H1 (cell line): ENCODE measurements at places on chromosomes 7 and 10. TPM values are rescaled to one million over a fixed set of nuclear protein-coding genes. Genes with fewer than 3 reads are reported as not detected.

DNA sequence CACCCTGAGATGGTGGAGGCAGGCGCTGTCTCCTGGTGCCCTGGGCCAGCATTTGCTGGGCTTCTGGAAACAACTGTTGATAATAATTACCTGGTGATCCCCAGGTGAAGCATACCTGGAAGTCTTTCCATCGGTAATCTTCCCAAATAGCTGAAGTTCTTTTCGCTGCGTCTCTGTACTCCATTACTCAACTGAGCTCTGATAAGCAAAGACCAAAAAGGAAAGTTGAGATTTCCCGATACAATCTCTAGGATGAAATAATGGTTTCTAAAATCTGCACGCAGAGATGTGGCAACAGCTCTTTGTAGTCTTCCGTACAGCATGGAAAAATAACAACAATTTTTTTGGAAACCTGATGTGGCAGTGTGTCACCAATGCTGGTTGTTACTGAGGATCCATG is 226.5 kb downstream of the GATA3 start:
- no peaks in the 10 kb centered on the region for H3K27me3 ChIP-seq
- no peak overlapping the region for H3K27ac ChIP-seq
- H3K4me1 ChIP-seq, result no peaks in the 10 kb centered on the region
- no peak overlapping the region for H3K4me3 ChIP-seq
- H3K36me3 ChIP-seq, result no peaks in the 10 kb centered on the region

- no peak overlapping the region for H3K4me3 ChIP-seq
- no peak overlapping the region for H3K27ac ChIP-seq
- DNase-seq, result no peak
- H3K27me3 ChIP-seq, result no peaks in the 10 kb centered on the region
- no peaks in the 10 kb centered on the region for H3K4me1 ChIP-seq
- H3K36me3 ChIP-seq, result no peaks in the 10 kb centered on the region
Observed at GRCh38 chr7:158161194-158161593, 426.4 kb downstream of the PTPRN2 start.

ZNF862 gene
- polyA plus RNA-seq, result 1.8 and 2.8 TPM in 2 replicates

DNA sequence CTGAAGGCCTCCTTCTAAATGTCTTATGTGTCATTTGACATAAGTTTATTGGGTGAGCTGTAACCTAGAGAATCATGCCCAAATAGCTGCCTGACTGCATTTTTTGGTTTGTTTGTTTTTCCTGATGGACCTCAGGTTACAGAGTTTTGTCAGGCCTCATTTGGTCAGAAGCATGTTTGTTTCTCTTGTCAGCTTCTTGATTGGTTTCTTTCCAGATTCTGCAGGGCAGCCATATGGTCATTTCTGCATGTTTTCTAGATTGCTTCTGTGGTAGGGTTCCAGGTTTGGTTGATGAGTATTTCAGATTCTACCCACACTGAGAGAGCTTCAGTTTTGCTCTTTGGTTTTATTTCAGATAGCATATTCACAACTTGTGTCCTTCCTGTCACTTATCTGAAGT is 28.0 kb downstream of the GLCCI1 start:
- no peak overlapping the region for H3K27ac ChIP-seq
- DNase-seq, result no peak
- no peaks in the 10 kb centered on the region for H3K36me3 ChIP-seq
- no peaks in the 10 kb centered on the region for H3K27me3 ChIP-seq
- H3K4me3 ChIP-seq, result no peak overlapping the region
- no peaks in the 10 kb centered on the region for H3K4me1 ChIP-seq

ABCC2 gene
- 0.44 and 0.74 TPM in 2 replicates for polyA plus RNA-seq

OR6B1 gene
- polyA plus RNA-seq, result not detected in 2 replicates

- H3K27ac ChIP-seq, result no peak overlapping the region
- H3K4me1 ChIP-seq, result no peaks in the 10 kb centered on the region
- H3K27me3 ChIP-seq, result no peaks in the 10 kb centered on the region
- no peaks in the 10 kb centered on the region for H3K36me3 ChIP-seq
- no peak for DNase-seq
- no peak overlapping the region for H3K4me3 ChIP-seq
Observed at GRCh38 chr10:51137756-51138529, 63.7 kb downstream of the PRKG1 start.

SPDYE6 gene
- polyA plus RNA-seq, result not detected in 2 replicates

GRCh38 chr7:39339591-39339990 is 226.6 kb upstream of the YAE1 start:
- 0 out of 2 replicates have a peak, but pooled peaks cover 3% of the 10 kb centered on the region for H3K4me1 ChIP-seq
- no peaks in the 10 kb centered on the region for H3K27me3 ChIP-seq
- DNase-seq, result no peak
- no peak overlapping the region for H3K4me3 ChIP-seq
- H3K27ac ChIP-seq, result no peak overlapping the region
- H3K36me3 ChIP-seq, result no peaks in the 10 kb centered on the region

BCCIP gene
- 16.6 and 33.9 TPM in 2 replicates for polyA plus RNA-seq

DNA sequence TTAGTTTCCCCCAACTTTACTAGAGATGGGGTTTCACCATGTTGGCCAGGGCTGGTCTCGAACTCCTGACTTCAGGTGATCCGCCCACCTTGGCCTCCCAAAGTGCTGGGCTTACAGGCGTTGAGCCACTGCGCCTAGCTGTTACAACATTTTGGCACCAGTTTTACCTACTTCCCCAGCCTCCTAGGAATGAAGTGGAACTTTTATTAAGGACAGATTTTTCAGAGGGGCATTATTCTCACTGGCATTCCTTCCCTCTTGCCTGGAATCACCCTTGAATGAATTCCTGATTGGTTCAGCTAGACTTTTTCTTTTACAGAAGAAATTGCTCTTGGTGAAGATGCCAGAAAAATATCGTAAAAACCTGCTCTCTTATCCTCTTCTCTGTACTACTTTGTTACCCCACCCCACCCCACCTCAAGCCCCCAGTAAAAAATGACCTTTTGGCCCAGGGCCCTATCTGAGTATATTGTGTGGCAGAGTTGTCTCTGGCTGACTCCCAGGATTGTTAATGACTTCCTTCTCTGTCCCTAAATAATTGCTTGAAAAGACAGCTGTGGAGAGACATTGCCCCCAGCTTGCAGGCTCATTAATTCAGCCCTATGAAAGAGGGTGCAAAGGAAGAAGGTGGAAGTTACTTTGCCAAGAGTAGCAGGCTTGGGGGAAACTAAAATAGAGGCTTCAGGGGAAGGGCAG is 189.6 kb downstream of the AUTS2 start:
- H3K27me3 ChIP-seq, result no peaks in the 10 kb centered on the region
- no peak overlapping the region for H3K4me3 ChIP-seq
- no peaks in the 10 kb centered on the region for H3K36me3 ChIP-seq

NOS3 gene
- 16.2 and 20.9 TPM in 2 replicates for polyA plus RNA-seq

GRCh38 chr10:74969093-74969492 is 142.4 kb upstream of the SAMD8 start:
- H3K4me3 ChIP-seq, result no peak overlapping the region
- H3K36me3 ChIP-seq, result no peaks in the 10 kb centered on the region
- no peak overlapping the region for H3K27ac ChIP-seq
- no peaks in the 10 kb centered on the region for H3K27me3 ChIP-seq

DNA sequence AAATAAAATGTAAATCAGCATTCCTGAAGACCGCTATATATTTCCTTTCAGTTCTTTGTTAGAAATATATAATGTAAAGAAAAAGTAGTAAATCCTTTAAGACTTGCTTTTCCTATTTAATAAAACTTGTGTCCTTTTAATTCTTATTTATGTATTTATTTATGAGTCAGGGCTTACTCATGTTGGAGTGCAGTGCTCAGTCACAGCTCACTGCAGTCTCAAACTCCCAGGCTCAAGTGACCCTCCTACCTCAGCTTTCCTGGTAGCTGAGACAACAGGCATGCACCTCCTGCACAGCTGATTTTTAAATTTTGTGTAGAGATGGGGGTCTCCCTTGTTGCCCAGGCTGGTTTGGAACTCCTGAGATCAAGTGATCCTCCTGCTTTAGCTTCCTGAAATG is 724.5 kb downstream of the ANKRD7 start:
- H3K4me1 ChIP-seq, result no peaks in the 10 kb centered on the region
- H3K27me3 ChIP-seq, result no peaks in the 10 kb centered on the region
- no peak overlapping the region for H3K4me3 ChIP-seq

- H3K36me3 ChIP-seq, result no peaks in the 10 kb centered on the region
- H3K27me3 ChIP-seq, result no peaks in the 10 kb centered on the region
- H3K27ac ChIP-seq, result no peak overlapping the region
- H3K4me1 ChIP-seq, result peaks cover 3% of the 10 kb centered on the region; the same call in 1 of the 2 replicates
Observed at GRCh38 chr10:1182280-1183032, 126.3 kb downstream of the WDR37 start.

CNPY1 gene
- polyA plus RNA-seq, result not detected in 2 replicates

GRCh38 chr10:22693371-22693784 is 21.0 kb downstream of the PIP4K2A start:
- H3K27me3 ChIP-seq, result no peaks in the 10 kb centered on the region
- no peak overlapping the region for H3K27ac ChIP-seq
- H3K4me1 ChIP-seq, result peaks cover 3% of the 10 kb centered on the region
- peaks cover 12% of the 10 kb centered on the region for H3K36me3 ChIP-seq

ANKRD1 gene
- polyA plus RNA-seq, result 0.03 and 0.11 TPM in 2 replicates
